A549 treated with ZK216348 at 1 μM for 4 hours (cell line): ENCODE measurements at places on chromosomes 12 and 14. TPM values are rescaled to one million over a fixed set of nuclear protein-coding genes. Genes with fewer than 3 reads are reported as not detected.

The SOCS4 gene
- total RNA-seq: 5.5 to 9.9 TPM (median 8.3 TPM) in 5 replicates

The POTEM gene
- not detected in 5 replicates for total RNA-seq

The PCNX1 gene
- 13.9 to 22.8 TPM (median 17.5 TPM) in 5 replicates for total RNA-seq

The TRHDE gene
- total RNA-seq: 0.18 to 0.21 TPM (median 0.19 TPM) in 3 of 5 replicates, not detected in the others

The NKX2-1 gene
- total RNA-seq: 0.11 TPM in 1 of 5 replicates, not detected in the others

The ISCU gene
- total RNA-seq: 85.2 to 101 TPM (median 91.7 TPM) in 5 replicates

The ZDHHC22 gene
- total RNA-seq: 0.13 to 0.20 TPM (median 0.20 TPM) in 5 replicates

The PTGER2 gene
- 1.7 to 2.9 TPM (median 2.5 TPM) in 5 replicates for total RNA-seq

The PDZRN4 gene
- not detected in 5 replicates for total RNA-seq

The LIN7A gene
- total RNA-seq: 0.17 to 0.61 TPM (median 0.31 TPM) in 5 replicates

The ASIC1 gene
- total RNA-seq: 3.8 to 7.6 TPM (median 6.0 TPM) in 5 replicates
